ENCODE measurements at places on chromosomes 2 and 18.

GRCh38 chr2:172930871-172931255 lies 144.8 kb upstream of the MAP3K20 start:
- DNase-seq, result no peak

- no peak for DNase-seq
Observed at GRCh38 chr2:179377296-179377695, 112.7 kb upstream of the SESTD1 start.

DNA sequence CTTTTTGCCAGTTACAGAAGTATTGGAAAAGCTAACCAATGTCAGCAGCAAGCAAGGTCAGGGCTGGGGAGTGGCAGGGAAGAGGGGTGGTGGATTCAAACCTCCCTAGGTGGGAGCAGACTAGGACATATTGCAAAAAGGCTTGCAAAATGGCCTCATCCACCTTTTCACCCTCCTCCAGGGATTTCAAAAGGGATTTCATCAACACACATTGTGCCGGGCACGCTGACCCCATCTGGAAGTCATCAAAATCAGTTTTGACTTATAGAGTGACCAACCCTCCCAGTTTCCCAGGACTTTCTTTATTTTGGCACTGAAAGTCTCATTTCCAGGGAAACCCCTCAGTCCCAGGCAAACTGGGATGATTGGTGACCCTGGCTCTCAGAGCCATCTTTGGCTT lies 94.7 kb downstream of the BIN1 start:
- no peak for DNase-seq

DNA sequence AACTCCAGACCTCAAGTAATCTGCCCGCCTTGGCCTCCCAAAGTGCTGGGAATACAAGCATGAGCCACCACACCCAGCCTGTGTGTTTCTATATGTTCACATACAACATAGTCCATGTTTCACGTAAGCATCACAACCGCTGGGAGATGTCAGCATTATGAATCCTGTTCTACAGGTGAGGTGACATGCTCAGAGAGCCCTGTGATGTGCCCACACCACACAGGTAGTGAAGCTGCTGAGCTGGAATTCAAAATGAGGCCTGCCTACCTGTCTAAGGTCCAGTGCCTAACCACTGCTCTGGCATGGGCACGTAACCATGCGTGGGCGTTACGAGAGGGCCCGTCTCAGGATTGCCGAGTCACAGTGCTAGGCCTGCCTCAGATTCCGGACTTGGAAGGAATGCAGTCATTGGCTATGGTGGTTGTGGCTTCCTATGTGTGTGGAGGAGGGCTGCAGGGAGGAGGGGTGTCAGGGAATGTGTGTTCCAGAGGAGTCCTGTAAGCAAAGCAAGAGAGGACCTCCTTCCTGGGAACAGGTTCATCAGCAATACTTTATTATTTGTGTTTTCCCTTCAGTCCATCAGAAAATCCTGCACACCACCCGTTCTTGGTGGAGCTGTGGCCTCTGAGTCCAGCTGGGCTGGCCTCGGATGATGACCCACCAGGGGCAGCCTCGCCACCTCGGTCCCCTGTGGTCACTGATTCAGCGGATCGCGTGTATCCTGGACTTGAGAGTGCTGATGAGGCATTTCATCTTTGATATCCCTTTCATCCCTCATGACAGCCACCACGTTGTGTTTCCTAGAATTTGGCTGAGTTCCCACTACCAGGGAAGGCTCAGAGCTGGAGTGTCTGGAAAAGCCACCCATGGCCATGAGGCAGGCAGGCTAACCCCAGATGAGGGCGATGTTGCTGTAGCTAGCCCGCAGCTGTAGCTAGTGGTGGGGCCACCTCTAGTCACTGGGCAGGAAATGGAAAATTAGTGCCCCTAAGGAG lies 31.1 kb downstream of the HK2 start:
- DNase-seq, result no peak

GRCh38 chr2:121695171-121695451 lies 41.6 kb downstream of the NIFK start:
- DNase-seq, result no peak
